Caudate nucleus (tissue), 63 donors: ENCODE measurements at places on chromosomes 12 and 14.

GRCh38 chr14:72649603-72650227, 244.2 kb downstream of the DPF3 start:
- no peak for DNase-seq

DNA sequence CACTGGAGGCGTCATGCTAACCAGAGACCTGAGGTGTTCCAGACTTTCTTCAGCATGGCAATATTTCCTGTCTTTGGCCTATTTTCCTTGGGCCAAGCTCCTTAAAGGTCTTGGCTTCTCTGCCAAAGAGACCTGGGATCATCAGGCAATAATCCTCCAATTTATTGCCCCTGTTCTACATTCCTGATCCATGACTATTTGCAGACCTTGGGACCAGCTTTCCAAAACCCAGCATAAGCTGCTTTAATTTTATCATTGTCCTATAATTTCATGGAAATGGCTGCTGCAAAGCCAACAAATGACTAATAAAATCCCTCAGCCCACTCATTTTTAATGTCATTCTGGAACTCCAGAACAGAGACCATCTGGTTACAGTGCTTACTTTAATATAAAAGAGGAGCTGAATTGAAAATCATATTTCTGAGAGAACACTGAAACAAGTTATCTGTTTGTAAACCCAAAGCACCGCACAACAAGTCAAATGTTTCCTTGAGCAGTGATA, 166.9 kb upstream of the BTG1 start:
- DNase-seq, result no peak

- DNase-seq, result peak; percentile 65
Observed at GRCh38 chr14:63203618-63204406, 431 bp upstream of the RHOJ start.

DNA sequence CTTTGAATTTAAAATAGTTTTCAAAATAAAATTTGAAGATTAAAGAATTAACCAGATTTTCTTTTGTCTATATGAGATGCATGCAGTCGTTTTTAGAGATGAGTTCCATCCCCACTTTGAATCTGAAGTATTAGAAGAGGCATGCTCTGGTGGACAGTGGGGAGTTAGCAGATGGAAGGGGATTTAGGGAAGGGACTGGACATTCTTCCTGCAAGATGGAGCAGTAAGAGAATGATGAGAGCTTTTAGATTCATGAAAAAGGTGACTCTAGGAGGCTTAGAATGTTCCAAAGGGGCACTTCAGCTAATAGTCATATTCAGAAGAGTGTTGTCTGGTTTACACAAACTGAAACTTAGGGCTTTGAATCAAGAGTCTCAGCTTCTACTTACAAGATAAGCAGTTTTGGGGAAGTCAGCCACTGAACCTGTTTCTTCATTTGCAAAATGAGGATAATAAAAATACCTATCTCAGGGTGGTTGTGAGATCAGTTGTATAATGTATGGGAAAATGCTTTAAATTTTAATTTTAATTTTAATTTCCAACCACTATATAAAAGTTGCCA, 3.7 kb downstream of the ZBTB1 start:
- DNase-seq, result no peak

- DNase-seq, result no peak
Observed at GRCh38 chr12:63919756-63920155, 75.3 kb downstream of the SRGAP1 start.

GRCh38 chr12:8637244-8637643, 24.6 kb upstream of the AICDA start:
- DNase-seq, result no peak

- no peak for DNase-seq
Observed at GRCh38 chr14:43671716-43672485, 835.2 kb downstream of the FSCB start.

DNA sequence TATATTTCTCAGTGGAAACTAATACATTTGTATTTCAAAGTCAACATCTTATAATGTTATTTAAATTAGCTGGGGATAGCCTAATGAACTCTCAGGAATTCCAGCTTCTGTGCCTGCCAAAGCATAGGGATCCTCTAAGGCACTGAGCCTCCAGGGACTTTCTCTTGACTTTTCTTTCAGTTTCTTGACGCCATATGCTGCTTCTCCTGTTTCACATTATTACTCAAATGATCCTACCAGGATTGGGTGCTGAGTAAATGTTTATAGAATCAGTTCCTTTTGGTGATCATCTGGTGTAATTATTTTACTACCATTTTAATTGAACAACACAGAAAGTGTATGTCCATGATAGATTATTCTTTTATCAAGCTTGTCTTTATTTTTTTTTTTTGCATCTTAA, 7.9 kb downstream of the METTL25 start:
- no peak for DNase-seq

GRCh38 chr12:43213608-43214007, 338.4 kb downstream of the ADAMTS20 start:
- no peak for DNase-seq

DNA sequence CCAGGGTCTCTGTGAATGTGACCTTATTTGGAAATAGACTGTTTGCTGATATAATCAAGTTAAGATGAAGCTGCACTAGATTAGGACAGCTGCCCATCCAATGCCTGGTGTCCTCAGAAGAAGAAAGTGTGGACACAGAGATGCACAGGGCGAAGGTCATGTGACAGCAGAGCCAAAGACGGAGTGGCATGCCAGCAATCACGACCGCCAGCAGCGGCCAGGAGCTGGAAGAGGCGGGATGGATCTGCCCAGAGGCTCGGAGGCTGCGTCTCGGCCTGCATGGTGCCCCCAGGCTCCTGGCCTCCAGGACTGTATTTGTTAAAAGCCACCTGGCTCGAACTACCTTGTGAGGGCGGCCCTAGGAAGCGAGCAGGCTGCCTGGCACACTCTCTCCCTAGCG, 76.5 kb downstream of the RFLNA start:
- DNase-seq, result no peak
